Fibroblast of mammary gland (primary cell): ENCODE measurements at places on chromosomes 11 and 22.

DNA sequence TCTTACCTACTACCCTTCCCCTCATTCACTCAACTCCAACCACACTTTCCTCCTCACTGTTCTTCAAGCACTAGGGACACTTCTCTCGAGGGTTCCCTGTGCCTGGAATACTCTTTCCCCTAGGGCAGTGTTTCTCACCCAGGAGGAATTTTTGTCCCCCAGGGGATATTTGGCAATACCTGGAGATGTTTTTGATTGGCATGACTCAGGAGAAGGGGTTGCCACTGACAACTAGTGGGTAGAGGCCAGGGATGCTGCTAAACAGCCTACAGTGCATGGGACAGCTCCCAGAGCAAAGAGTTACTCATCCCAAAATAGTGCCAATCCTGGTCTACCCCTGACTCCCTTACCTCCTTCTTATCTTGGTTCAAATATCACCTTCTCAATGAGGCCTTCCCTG, 40.0 kb downstream of the BTG4 start:
- DNase-seq: no peak

DNA sequence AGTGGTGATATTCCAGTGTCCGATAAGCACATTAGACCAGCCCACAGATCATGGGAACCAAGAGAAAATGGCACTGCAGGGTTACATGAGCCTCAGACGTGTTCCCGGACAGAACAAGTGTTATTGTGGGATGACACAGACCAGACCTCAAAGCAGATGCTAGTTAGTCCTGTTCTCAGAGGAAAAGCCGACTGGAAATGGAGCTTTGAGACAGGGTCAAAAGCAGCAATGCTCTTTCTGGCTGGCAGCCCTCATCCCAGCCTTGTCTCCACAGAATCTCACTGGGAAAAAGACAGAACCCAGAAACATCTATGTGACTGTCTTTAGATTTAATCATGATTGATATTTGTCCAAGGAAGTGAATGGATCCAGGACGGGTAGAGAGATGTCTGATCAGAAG, 506.8 kb downstream of the INSC start:
- DNase-seq: no peak

DNA sequence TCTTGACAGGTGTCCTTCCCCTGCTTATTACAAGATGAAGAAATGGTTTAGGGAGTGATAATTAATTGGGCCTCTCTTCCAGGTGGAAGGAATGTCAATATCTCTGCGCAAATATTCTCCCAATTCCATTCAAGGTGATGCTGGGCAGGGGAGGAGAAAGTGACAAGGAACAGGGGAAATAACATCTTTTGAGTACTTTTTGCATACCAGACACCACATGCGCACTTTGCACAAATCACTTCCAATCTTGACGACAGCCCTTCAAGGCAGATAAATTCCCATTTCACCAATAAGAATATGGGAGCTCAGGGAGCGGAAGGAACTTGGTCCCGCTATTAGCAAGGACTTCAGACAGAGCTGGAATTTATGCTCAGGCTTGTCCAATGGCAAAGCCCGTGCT, 145.1 kb upstream of the TBCEL start:
- no peak for DNase-seq

DNA sequence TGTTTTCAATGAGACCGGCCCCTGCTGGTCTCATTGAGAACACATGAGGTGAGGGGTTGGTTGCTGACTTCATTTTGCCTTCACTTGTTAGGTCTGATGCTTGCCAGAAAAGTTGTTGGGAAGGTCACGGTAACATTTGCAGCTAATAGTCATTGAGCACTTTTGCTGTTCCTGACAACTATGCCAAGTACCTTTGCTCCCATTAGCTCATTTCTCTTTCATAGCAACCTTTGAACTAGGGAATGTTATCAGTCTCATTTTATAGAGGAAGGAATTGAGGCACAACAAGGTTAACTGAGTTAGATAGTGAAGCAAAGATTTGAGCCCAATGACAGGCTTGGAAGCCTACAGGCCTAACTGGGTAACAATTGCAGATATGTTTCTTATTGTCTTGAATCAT, 195.4 kb upstream of the LARGE1 start:
- no peak for DNase-seq

DNA sequence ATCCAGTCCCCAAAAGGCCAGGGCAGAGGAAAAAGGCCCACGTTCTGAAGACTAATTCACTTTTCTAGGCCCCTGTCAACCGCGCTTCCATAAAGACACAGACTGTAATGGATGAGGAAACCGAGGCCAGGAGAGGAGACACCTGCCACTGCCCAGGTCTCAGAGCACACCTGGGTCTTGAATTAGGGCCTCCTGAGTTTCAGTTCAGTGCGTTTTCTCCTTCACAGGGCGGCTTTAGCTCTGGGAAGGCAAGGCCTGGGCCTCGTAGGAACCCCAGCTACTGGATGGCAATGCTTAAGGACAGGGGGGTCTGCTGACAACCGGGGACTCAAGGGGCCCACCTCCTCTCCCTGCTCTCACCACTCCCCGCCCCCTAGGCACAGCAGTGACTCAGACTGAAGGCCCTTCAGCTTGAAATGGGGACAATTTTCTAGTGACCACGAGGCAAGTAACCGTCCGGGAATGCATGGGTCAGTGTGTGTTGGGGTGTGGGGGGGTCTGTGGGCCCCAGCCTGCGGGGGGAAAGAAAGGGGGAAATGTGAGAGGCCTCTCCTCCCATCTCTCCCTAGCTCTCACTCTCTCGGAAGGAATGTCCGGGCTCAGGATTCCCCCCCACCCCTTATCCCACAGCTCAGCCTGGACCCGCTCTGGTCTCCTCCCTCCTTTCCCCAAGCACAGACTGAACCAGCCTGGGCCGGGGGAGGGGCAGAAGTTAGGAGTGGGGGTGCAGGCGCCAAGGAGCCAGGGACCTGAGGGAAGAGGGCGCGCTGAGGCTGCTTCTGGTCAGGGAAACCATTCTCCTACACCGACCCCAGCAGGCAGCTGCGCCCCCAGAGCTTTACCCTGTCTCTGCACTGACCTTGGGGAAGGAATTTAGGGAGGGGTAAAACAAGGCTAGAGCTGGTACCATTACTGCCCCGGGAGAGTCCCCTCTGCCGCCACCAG, 17.2 kb downstream of the CREB3L1 start:
- DNase-seq: peak; percentile 91

- DNase-seq: no peak
These were observed 1.9 kb downstream of the C11orf71 start for GRCh38 chr11:114398303-114398920.

DNA sequence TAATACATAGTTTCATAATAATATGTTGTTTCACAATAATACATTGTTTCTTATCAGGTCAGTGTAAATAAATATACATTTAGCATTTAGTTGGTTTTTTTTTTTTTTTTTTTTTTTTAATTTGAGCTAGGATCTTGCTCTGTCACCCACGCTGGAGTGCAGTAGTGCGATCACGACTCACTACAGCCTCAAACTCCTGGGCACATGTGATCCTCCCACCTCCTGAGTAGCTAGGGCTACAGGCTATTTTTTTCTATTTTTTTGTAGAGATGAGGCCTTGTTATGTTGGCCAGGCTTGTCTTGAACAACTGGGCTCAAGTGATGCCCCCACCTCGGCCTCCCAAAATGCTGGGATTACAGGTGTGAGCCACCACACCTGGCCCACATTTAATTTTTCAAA, 43.5 kb downstream of the MIAT start:
- no peak for DNase-seq

DNA sequence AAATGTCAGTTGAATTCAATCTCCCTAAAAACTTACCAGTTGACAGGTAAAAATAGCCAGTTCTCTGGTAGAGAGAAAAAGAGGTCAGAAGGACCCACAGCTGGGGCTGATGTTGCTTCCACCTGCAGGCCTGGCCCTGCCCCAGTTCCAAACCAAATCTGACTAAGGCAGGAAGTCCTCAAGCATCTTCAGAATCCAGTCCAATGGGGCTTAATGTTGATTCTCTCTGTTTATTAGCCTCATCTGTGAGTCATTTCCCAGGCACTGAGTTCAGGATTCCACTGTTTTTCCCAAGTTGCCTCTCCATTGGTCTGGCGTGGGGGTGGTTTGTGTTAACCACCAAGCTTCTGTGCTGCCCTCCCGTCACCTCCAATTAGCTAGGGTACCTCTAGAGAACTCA, 601.8 kb downstream of the INSC start:
- DNase-seq: peak; percentile 14

DNA sequence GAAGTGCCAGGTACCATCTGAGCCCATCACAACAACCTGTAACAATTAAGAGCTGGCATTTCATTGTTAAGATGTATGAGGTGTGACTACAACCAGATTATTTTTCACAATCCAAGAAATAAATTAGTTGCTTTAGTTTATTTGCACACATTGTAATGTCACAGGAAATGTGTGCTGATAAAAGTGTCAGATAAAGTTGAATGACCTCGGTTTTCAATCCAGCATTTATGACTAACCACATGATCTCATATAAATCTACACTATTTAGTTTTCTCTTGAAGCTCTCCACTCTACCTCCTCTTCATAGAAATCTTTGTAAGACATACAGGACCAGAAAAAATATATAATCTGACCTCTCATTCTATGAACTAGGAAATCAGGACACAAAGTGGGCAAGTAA, 166.2 kb downstream of the PGR start:
- no peak for DNase-seq
